ENCODE measurements at places on chromosomes 12 and 14.

DNA sequence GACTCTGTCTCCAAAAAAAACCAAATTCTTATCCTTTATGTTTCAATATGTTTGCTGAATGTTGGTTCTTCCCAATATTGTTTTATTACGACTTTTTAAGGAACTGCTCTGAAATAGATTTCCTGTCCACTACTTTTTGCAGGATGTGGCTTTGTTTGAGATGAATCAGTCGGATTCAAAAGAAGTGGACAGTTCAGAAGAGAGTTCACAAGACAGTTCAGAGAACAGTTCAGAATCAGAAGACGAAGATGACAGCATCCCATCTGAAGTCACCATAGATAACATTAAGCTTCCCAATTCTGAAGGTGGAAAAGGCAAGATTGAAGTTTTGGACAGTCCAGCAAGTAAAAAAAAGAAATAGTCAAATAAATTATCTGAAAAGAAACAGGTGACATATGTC, 8.2 kb downstream of the NOPCHAP1 start:
- DNase-seq: no peak

DNA sequence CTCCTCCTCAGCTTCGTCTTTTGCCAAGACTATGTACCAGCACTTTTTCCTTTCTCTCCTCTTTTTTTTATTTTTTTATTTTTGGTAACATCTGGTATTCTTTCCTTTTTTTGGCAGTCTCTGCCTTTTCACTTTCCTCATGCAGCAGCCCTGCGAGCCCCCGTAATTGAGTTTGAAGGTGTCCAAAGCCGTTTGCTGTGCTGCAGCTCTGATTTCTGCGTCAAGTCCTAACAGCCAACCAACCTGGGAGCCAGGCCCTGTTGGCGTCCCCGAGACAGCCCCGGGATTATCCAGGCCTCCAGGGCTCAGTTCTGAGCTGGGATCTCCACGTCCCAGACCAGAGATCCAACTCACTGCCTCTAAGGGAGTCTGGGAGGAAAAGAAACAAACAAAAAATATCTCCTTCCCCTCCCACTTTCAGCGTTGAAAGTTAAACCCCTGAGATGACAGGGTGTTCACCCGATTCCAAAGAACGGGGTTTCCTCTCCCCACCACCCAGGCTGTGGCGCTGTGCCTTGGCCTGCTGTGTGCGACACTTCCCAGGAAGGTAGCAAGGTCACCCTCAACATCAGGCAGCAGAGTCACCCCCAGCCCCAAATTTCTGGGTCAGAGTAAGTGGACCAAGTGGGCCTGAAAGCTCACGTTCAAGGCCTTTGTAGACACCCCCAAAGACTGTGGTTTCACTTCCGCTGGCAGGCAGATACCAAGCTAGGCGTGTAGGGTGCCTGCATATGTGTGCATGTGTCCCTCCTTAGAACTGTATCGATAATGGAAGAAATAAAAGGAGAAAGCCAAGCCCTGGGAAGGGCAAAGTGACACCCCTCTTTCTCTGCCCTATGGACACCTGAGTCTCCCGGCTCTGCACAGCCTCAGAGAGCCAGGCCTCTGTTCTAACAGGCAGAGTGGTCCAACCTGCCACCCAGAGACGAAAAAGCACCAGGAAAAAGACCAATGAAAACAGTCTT, 11.1 kb downstream of the BCL11B start:
- DNase-seq: no peak

- DNase-seq: peak; percentile 66
Observed at GRCh38 chr14:39015360-39015961, 87.6 kb downstream of the SEC23A start.

DNA sequence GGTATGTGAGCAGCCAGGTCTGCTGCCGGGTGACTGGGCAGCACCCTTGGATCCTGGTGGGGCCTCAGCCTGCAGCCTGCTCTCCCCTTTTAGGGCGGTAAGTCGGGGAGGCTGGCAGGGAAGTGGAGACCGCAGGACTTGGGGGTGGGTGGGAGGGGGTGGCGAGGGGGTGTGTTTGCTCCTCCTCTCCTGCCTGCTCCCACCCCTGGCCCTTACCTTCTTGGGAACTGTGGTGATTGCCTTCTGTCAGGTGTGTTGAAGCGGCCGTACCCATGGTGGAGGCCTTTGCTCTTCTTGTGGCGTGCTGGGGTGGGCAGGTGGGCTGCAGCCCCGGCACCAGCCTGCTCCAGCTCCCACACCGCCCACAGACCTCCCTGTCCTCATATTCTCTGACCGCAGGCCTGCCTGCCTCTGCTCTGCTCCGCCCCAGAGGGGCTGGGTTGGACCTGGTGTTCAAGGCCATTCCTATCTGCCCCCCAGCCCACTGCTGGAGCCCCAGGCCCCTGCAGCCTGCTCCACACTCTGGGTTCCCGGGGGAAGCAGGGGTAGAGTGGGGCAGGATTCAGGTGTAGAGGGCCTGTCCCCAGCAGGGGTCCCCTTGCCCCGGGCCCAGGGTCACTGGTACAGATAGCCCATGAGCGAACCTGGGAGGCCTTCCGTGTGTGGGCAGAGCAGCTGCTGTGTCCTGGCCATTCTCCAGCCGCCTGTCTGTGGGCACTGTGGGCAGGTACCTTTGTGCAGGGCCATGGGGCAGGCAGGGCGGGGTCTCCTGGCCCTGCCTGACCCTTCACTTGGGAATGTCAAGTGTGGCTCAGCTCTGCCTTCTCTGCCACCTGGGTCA, 5.2 kb downstream of the TEDC1 start:
- no peak for DNase-seq

- no peak for DNase-seq
Observed at GRCh38 chr14:85061256-85061655, 468.7 kb upstream of the FLRT2 start.

DNA sequence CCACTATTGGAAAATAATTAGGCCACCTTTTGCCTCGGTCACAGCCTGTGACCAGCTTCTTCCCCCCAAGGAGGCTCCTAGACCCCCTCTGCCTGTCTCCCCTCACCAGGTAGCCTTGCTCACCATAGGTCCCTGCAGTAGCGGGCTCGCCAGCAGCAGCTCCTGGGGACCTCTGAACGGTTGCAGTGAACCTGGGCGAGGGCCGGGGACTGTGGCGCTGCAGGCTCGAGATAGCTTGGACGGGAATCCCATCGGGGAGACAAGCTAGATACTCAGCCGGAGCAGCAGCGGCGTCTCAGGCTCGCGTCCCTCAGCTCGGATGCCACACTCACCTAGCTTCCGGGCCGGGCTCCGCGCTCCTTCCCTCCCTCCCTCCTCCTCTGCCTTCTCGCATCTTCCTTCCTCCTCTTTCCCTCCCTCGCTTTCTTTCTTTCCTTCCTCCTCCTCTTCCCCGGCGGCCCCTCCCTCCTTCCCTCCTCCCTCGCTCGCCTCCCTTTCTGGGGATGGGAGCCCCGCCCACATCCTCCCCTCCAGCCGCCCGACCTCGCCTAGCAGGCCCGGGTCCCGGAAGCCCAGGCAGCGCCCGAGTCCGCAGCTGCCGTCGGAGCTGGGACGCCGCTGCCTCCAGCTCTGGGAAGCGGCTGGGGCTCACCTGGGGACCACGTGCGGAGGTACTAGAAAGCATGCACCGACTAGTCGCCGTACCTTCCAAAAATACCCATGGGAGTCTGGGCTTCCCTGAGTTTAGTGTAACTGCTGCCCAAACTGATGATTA, at the start of gene BMP4:
Gene BMP4, minus strand, starts transcription at position 399 of the 775 bp plus-strand sequence. CDS start 4,603 bp downstream, outside the sequence.
- peak; percentile 85 for DNase-seq

- DNase-seq: peak; percentile 40
Observed at GRCh38 chr12:34033628-34034296, 11.5 kb downstream of the ALG10 start.

- no peak for DNase-seq
Observed at GRCh38 chr14:100307766-100308426, 1.7 kb upstream of the SLC25A29 start.

GRCh38 chr12:121181181-121181580, 28.7 kb upstream of the P2RX4 start:
- DNase-seq: peak; percentile 63

DNA sequence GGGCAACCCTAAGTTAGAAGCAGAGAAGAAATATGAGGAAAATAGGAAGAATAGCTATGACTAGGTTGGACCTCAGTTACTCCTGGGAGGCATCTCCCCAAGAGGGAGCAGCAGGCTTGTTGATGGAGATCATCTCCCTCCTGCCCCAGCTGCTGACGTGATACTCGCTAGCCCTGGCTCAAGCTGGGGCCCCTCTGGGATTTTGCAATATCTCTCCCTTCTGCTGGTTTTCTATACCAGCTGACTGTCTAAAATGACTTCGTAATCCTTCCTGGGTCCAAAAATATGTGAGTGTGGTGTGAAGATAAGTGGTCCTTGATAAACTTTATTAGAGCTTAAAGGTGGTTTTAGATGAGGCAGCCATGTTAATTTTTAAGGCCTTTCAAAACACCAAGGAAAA, 4.5 kb upstream of the HECTD4 start:
- peak; percentile 81 for DNase-seq

DNA sequence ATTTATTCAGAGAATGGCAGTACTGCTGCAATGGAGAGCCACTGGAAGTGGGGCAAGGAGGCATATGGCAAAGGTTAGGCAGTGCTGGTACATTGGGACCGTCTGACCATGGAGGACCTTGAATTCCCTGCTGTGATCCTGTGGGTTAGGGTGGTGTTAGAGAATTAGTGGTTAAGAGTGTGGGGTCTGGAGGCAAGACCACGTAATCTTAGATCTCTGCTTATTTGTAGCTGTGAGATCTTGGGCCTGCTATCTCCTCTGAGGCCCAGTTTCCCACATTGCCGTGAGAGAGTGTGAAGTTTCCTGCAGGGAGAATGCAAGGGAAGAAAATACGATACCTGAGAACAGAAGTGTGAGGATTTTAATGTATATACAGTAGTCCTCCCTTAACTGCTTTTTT, 147.7 kb downstream of the ERC1 start:
- no peak for DNase-seq

GRCh38 chr14:95146079-95146771, 11.1 kb downstream of the DICER1 start:
- no peak for DNase-seq

GRCh38 chr12:49811136-49811535, 17.1 kb downstream of the NCKAP5L start:
- DNase-seq: no peak

- DNase-seq: no peak
Observed at GRCh38 chr14:103735439-103735814, 19.8 kb downstream of the ZFYVE21 start.

GRCh38 chr12:78473136-78473535, 391.4 kb upstream of the SYT1 start:
- no peak for DNase-seq

DNA sequence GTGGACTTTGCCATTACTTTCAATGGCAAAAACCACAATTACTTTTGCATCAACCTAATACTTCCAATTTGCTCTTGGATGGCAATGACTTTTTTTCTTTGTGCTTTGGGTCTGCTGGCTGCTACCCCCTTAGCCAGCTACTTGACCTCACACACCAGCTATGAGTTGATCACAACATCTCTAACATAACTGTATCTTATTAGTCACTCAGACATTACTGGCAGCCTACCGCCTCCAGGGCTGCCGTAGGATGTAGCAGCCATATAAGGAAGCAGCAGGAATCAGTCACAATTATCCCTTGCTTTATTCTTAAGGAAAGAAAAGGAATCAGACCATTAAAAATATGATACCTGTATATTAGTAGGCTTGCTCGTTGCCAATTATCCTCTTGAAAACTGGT, 260.5 kb downstream of the ADAMTS20 start:
- DNase-seq: no peak

- no peak for DNase-seq
Observed at GRCh38 chr14:27634056-27634970, 1036.5 kb upstream of the NOVA1 start.

GRCh38 chr12:121274036-121274763, 22.3 kb downstream of the CAMKK2 start:
- DNase-seq: no peak

DNA sequence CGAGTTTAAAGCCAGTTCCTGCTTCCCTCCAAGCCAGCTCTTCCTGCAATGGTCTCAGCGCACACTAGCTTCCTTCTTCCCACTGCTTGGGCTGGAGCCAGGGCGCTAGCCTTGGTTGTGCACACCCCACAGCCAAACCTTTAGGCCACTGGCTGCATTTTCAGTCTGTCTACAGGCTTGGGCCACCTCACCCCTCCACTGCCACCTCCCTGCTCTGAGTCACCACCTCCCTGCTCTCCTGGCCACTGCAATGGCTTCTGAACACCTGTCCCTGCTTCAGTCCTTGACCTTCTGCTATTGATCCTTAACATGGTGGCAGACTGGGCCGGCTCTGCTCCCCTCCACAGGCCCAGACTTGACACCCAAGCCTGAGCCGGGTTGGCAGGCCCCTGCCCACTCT, 151.1 kb downstream of the RBM19 start:
- no peak for DNase-seq

- no peak for DNase-seq
Observed at GRCh38 chr12:106220536-106220935, 27.3 kb downstream of the CKAP4 start.

GRCh38 chr12:72191761-72192160, 80.4 kb upstream of the TRHDE start:
- no peak for DNase-seq

- DNase-seq: no peak
Observed at GRCh38 chr12:24760162-24760561, 188.7 kb downstream of the BCAT1 start.

DNA sequence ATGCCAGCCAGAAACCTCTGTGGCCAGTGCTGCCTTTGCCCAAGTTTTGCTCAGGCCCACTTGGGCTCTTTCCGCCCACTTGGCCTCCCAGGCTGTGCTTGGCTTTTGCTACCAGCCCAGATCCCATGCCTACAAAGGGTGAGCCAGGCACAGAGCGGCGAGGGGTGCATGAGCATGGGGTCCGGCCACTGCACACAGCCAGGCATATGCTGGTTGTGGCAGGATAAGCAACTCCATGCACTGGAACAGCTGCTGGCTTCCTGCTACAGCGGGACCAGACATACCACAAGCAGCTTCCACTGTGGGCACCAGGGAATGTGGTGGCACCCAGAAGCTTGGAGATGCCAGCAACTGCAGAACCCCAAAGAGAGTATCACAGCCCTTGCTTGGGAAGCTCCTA, 45.7 kb upstream of the PRPF39 start:
- DNase-seq: no peak

DNA sequence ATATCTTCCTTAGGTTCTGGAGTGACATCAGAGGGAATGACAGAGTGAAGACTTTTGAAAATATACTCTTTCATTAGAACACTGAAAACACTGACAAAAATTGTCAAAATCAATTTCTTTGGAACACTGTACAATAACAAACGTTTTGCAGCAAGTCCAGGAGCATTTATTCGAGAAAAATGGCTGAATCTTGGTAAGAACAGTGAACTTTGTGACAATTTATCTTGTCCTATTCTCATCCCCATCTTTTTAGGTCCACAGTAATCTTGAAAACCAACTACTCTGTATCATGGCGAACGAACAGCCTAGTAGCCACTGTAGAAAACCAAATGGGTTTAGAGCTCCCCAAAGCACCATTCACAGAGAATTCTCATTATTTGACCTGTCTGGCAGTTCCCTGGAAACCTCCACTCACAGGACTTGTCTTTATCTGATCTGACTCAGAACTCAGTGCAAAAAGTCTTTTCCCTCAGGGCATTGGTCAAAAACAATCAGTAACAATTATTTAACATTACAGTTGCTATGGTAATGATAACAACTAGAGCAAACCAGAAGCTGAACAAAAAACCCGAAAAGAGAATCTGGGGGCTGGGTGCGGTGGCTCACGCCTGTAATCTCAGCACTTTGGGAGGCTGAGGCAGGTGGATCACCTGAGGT, 20.3 kb upstream of the PPP2R5E start:
- DNase-seq: peak; percentile 84

- no peak for DNase-seq
Observed at GRCh38 chr12:130357729-130358330, 20.1 kb downstream of the PIWIL1 start.
